NCI-H1436 (cell line): ENCODE measurements at places on chromosomes 5 and 9.

DNA sequence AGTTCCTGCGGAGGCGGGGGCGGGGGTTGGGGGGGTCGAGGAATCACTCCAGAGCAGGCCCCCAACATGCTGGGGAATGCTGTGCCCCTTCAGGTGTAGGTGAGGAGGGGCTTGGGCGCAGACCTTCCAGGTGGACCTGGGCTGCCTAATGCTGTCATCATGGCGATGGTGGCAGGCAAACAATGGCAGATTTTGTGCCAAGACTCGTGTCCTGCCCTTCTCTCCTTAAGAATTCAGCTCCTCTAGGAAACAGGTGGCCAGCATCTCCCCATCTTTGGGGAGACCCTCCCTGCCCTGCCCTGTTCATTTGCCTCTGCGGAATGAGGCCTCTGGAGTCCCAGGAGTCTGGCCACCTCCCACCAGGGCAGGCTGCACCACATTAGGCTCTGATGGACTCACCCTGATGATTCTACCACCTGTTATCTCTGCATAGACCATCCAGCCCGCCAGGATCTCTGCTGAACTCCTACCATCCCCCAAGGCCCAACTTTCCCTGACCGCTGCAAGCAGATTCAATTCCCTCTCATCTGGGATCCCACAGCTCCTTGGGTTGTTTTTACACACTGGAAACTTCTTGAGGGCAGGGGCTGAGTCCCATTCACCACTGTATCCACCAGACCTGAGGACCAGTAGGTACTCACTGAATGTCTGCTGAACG is 10.9 kb upstream of the SLC25A51 start:
- DNase-seq, result no peak

GRCh38 chr9:128244837-128245231 is 31.0 kb downstream of the GOLGA2 start:
- no peak for DNase-seq

- DNase-seq, result no peak
These were observed 208.7 kb downstream of the BNC2 start for GRCh38 chr9:16661816-16662215.

- no peak for DNase-seq
These were observed 170.8 kb downstream of the GADD45G start for GRCh38 chr9:89775641-89776040.

DNA sequence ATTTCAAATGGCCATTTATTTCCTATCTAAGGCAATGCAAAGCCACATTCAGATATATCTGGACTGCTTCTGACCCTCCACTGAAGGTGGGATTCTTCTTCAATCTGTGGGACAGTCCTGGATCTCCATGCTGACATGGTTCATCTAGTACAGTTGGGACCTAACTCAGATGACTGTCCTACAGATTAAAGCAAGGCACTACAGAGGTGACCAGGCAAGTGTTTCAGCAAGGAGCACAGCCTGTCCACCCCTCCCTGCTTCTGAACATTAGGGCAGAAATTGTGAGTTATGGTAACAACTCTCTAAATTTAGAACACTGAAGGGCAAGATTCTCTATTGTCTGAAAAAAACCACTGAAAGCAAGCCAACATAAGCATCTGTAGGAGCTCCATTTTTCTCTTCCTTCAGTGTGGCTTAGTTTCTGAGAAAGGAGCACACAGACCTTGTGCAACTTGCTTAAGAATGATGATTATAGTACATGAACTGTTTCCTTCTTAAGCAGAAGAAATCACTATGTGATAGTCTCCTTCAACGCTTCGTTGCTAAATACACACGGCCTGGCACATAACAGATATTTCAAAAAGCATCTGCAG is 62.9 kb upstream of the BARX1 start:
- no peak for DNase-seq

- DNase-seq, result no peak
These were observed at the start of gene ARL10 for GRCh38 chr5:176365351-176366231. TSS of gene ARL10 (plus strand) at chr5:176365487. CDS start at chr5:176365564, 77 bp downstream.

- DNase-seq, result no peak
These were observed 743.5 kb downstream of the DNAH5 start for GRCh38 chr5:13201022-13201421.

- no peak for DNase-seq
These were observed 25.3 kb downstream of the DAP start for GRCh38 chr5:10735569-10736276.

DNA sequence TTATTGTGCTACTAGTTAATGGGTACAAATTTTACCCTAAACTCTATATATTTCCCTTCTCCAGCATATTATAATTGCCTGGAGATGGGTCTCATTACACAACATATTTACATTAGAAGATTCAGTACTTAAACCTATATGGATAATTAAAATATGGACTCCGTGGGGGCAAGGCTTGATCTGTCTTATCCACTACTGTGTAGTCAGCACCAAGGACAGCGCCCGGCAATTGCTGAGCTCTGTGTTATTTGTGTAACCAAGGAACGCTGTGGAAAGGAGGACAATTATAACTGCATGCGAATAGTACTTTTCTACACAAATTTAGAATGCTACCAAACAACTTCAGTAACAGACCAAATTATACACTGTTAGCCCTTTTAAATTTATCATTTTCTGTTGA is 77.7 kb downstream of the DNAH5 start:
- no peak for DNase-seq

DNA sequence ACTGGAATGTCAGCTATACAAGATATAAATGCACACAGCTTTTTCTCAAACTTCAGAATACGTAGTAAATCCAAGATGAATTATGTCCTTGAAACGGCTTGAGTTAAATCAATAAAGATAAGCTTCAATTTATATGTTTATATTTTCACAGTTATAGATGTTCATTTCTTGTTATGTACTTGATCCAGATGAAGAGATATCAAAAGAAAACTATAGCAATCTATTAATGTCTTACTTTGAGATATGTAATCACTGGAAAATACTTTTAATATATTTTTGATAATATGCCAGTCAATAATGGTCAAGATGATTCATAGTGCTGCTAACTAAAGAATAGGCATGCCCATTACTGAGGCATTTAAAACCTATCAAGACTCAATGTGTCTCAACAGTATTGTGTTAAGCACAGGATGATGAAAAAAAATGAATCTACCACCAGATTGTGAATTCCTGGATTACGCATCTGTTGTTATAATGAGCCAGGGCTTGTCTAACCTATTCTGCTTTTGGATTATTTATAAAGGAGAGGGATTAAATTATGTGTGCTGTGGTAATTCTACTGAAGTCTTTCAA is 372.6 kb upstream of the PRR16 start:
- no peak for DNase-seq

DNA sequence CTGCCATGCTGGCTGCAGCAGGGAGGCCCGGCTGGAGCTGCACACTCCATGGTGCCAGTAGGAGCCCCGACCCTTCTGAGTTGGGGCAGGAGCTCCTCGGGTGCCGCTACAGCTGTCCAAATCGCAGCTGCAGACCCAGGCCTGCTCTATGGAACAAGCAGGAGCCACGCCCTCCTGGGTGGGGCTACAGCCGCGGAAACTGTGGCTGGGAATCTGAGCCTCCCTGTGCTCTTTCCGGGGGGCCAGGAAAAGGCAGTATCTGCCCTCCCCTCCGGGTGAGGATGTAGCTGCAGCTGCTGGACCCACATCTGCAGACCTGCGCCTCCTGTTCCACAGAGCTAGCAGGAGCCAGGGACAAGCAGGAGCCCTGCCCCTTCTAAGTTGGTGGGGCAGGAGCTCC is 278.9 kb upstream of the ACTBL2 start:
- DNase-seq, result no peak

- DNase-seq, result no peak
These were observed 142.3 kb downstream of the SMARCA2 start for GRCh38 chr9:2157277-2158110.

DNA sequence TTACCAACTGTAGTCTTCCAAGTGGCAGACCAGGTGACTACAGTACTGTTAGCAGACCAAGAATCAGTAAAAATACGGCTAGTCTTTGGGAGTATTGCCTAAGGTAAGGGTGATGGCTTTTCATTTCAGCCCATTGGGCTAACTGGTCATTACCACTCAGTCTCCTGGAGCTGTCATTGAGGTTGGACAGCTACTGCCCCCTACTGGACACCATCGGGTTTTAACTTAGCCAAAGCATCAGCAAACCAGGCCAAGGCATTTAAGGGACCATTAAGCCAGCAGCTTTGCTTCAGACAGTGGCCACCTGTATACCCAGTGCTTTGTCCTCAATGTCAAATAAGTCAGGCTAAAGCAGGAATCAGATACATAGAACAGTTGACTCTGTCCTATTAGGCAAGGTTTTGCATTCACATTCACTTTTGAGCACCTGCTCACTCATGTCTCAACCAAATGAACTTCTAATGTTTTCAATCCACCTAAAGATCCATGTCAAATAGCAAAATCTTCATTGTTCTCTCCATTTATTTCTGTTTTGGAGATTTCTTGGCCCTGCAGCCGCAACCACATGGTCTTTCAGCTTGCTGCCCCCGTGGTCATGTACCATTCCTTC is 117.2 kb downstream of the INVS start:
- DNase-seq, result no peak

DNA sequence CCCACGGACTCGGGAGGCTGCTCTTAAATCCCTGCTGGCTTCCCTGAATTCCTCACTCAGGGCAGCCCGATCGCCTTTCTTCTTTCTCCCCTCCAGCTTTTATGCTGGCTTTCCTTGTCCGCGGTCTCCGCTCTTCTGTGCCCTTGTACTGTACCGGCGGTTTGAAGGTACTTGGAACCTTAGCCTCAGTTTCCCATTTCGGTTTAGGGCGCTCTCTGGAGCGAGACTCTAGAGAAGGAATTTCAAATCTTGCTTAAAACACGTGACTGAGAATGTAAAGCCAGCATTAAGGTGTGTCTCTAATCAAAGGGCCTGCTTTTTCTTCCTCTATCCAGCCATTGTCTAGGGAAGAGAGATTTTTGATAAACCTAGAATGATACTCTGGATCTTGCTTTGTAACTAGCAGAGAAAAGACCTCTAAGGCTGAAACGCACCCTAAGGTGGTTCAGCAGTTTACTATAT is 650 bp downstream of the GPR107 start:
- DNase-seq, result no peak

GRCh38 chr9:124369231-124369797 is 45.9 kb downstream of the PSMB7 start:
- DNase-seq, result no peak

DNA sequence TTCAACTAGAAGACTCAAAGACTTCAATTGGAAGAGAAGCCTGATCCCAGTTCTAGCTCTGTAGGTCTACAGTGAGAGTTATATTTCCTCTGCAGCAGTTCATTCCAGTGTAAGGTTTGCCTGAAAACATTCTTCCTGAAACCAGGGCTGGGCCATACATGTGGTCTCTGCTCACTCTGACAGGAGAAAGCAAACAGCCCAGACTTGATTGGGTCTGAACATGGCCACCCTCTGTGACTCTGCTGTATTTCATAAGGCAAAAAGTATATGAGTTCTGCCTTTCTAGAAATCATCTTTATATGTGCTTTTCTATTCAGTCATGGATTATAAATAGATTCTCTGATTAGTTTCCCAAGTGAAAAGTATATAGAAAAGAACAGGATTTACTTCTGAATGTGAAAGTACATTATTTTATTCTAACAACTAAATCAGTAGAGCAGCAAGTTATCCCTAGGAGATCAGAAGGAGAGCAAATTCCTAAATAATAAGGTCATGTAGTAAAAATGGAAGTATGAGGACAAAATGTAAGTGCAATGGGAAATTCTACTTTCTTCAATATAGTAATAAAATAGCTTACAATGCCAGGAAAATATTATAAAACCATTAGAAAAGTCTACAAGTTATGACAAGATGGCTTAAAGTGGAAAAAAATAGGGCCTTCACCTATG is 144.3 kb downstream of the EFNA5 start:
- DNase-seq, result no peak

- peak; percentile 52 for DNase-seq
These were observed 57.4 kb downstream of the SCAI start for GRCh38 chr9:125085703-125086477.

DNA sequence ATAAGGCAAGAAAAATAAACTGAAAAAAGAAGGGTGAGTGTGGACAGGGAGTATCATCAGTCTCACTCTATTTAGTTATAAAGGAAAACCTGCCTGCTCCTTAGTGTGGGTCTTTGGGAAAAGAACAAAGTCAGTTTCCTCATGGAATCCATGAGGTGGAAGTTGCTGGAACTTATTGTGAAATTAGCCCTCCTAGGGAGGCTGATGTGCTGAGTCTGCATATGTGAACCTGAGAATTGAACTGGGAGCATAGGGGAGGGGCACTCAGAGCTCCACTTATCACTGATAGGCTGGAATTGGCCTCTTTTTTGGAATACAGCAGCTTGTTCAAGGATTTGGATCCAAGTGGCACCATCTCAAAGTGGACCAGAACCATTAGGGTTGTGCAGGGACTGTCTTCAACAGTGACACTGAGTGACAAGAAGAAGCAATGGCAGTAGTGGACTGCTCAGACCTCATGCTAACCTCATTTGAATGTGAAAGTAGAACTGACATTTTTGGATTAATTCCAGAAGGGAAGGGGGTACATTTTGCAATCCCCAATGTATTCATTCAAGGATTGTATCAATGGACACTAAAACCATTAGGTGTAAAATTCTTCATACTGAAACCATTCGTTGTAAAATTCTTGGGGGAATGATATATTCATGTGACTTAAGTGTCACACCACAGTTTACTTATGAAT is 103.6 kb upstream of the KLF9 start:
- DNase-seq, result no peak

DNA sequence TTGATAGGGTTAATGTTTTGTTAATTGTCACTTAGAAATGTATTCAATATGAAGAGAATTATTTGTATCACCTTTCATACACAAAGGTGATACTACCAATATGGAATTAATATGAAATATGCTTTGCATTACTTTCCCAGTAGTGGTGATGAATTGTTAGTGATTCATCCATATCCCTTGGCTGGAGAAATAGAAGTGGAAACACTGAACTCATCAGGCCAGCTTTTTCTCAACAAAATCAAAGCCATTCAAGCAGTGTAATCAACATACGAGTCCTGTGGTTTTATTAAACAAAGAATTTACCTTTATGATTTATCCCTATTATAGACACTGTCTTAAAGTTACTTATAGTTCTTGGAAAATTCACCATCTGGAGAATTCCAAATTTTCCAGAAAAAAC is 264.0 kb upstream of the MEF2C start:
- no peak for DNase-seq

DNA sequence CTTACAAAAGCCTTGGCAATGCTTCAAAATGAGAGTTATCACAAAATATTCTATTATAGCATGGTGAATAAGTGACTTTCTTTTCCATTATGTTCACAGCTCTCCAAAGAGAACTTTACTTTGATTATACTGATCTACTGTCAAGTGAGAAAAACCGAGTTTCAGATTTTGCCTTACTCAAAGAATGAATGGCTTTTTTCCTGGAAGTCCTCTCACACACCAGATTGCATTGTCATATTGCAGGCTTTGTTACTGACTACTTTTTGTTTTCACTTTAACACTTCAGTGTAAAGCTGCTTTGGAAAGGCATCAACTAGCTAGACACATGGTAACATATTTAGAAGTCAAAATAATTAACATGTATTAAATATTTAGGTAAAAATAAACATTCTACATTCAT is 765.2 kb upstream of the NUDT12 start:
- no peak for DNase-seq
